Astrocyte (in vitro differentiated cells and primary cell): ENCODE measurements at places on chromosomes 1 and 21. TPM values are rescaled to one million over a fixed set of nuclear protein-coding genes. Genes with fewer than 3 reads are reported as not detected.

DNA sequence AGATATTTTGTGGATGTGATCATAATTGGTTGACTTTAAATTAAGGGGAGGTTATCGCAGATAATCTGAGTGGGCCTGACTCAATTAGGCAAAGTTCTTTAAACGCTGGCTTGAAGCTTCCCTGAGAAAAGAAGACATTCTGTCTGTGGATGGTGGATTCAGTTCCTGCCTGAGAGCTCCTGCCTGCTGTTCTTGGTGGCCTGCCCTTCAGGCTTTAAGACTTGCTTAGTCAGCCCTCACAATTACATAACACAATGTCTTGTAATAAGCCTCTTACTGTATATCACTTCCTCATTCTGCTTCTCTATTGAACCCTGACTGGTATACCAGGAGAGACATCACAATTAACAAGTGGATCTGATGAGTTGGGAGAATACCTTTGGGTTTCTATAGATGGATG is 50.2 kb downstream of the KCNJ6 start:
- no peak for DNase-seq

DNA sequence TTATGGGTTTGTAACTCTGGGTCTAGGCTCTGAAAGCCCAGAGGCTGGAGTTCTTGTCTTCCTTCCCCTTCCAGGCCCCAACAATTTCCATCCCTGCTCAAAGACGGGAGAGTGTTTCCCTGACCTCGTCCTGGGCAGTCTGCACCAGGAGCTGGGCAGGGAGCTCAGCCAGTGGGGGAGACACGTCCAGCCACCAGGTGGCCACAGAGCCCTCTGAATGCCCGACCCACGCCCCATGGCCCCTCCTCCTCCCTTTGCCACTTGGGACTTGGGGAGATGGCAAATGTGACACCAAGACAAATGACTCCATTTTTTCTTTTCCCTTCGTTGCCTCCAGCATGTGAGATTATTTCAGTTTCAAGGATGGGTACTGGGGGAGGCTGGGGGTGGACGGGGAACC is 159.9 kb upstream of the AJAP1 start:
- no peak for DNase-seq

- no peak for DNase-seq
Measured at GRCh38 chr1:112063781-112064728, 74.6 kb upstream of the KCND3 start.

DNA sequence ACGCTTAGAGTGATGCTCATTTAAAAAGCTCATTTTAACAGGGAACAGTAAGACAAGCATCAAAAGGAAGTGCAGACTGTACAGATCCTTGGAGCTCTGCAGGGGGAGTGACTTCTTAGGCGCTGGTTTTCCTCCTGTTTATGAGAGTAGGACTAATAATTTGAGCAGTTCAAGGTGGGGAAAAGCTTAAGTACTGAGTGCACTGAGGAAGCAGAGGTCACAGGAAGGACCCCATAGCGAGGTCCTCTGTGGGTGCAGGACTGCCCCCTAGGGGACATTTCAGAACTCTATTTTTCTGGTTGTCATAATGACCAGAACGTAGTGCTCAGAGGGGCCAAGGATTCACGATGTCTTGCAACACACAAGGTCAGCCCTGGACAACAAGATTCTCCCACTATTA is 112.1 kb downstream of the HLCS start:
- DNase-seq: no peak

The ODR4 gene
- 21.3 and 22.1 TPM in 2 replicates for total RNA-seq
